ENCODE measurements at places on chromosomes 2 and 18.

DNA sequence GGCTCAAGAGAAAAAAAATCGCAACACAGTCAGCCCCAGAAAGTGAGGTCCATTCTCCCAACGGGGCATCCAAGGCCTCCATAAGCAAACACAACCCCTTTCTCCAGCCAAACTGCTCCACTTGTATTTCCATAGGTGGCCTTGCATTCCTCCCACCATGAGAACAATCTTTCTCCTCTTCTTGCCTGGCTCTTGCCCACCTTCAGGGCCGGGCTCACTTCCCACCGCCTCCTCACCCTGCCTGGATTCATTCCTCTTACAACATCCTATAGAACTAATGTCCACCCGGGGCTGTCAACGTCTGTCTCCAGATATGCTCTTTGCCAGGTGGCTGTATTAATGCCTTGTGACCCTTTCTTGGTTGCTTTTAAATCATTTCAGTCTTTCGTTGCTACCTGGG is 124.5 kb downstream of the SMAD7 start:
- no peak for DNase-seq

DNA sequence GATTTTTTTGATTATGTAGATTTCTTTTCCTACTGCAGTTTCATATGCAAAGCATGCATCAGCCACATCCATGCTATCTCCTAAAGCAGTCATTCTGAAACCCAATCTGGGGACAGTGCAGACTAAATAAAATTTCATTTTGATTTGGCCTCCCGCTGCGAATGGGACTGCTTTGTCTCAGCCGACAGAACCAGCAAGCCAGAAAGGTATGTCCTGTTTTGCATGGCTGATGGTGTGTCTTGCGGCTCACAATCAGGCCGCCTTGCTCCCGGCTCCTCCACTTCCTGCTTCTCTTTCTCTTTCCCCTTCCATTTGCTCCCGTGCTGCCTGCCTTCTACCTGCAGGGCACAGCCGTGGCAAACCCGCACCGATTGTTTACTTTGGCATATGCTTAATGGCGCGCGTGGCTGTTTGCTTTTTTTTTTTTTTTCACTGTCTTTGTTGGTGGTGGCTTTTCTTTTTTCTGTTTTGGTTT is 419.6 kb upstream of the POU3F3 start:
- DNase-seq: peak; percentile 94

DNA sequence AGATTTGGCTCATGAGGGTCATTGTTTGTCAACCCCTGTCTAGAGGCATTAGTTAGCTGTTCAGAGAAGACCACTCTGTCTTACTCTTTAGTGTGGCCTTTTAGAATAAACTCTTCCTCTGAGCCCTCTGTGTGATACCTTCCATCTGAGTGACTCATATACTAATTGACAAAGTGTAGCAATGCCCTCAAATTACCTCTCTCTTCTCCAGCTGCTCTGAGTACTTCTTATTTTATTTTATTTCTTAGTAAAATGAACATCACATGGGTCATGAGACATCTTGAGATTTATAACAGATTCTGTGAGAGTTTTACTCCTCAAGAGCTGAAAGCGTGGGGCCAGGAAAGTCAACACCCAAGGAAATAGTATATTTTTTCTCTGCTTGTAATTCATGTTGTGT is 67.4 kb downstream of the KCTD18 start:
- DNase-seq: no peak

GRCh38 chr2:99697811-99698568 is 208.2 kb upstream of the REV1 start:
- DNase-seq: no peak

DNA sequence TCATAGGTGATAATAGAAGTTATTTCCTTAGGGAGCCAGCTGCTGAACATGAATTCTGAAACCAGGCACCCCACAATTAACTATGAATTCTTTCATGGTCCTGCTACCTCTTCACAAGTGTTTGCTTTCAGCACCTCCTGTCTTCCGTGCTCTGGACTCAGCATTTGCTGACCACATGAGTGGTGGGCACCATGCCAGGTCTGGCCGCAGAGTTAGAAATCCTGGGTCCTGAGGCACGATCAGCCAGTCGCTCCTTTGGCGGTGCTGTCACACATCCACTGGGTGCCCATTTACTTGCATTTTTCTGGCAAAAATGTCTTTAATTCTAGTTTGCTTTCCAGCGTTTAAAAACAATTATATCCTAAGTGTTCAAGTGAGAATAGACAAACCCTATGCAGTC is 196.4 kb upstream of the PXDN start:
- DNase-seq: no peak

- DNase-seq: no peak
These were observed 48.7 kb downstream of the SCN3A start for GRCh38 chr2:165155152-165155551.

DNA sequence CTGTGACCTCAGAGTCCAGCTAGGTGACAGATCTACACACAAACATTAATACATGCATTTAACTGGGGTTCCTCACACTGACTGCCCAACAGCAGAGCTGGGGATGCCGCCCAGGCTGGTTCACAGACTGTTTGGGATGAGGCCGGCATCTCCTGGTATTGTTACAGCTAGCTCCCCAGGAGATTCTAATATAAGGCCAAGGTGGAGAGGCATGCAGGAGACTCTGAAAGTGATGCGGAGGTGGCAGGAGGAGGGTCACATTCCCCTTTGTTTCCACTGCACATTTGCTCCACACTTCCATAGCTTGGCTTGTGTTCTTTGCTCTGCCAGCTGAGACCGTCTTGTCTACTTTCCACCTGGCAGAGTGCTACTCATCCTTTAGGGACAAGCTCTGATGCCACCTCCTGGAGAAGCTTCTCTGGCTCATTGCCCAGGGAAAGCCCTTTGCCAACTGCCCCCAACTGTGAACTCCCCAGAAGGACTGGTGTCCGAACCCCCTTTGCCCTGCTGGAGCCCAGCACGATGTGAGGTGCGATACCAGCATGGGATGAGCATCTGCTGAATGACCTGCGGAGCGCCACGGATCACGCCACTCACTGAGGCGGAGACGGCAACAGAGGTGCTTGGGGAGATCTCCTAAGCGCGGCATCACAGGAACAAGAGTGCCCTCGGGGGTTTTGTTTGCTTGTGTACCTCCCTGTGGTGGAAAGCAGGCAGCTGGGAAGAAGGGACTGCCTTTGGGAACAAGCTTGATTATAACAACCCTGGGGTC is 88.8 kb downstream of the UXS1 start:
- no peak for DNase-seq

DNA sequence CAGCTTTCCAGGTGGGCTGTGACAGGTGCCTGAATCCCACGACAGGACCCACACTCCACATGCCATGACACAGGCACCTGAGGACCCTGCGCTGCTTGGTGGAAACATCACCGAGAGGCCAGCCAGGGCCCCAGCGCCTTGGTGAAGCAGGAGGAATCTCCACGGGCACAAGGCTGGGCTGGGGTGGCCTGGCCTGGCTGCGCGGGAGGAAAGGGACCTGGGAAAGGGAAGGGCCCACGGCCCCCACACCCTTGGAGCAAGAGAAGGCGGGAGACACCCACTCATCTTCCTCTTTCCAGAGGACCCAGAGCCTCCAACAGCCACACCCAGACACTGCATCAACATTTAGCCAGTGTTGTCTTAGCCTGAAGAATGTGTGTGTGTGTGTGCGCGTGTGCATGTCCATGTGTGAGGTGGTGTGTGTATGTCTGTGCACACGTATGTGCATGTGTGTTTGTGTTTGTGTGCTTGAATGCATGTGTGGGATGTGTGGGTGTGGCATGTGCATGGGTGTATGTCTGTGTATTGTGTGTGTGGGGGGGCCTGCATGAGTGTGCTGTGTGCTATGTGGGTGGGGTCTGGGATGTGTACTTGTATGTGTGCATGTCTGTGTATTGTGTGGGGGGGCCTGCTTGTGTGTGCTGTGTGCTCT is 6.3 kb upstream of the OTOS start:
- DNase-seq: no peak

- peak; percentile 36 for DNase-seq
These were observed 72.0 kb upstream of the CTAGE1 start for GRCh38 chr18:22489704-22490103.

GRCh38 chr2:151973901-151974199 is 125.0 kb downstream of the CACNB4 start:
- peak; percentile 70 for DNase-seq

- DNase-seq: peak; percentile 35
These were observed 123.2 kb downstream of the PHLPP1 start for GRCh38 chr18:62838475-62839098.

- DNase-seq: no peak
These were observed 41.0 kb downstream of the LPIN2 start for GRCh38 chr18:2971741-2972552.

DNA sequence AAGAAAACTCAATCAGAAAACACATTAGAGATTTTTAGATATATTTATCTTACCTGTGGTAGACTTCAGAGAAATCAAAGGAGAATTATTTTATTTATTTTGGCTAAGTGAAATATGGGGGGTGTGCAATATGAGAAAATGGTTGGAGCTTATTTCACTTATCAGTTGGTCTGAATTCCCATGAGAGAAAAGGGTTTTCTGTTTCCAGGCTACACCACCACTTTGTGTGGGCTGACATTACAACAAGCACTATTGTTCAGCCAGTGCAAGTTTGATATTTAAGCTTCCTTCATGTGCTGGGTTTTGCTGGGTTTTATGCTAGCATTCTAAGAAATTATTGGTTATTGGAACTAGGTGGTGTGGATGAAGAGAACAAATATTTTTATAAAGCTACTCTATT is 33.5 kb downstream of the RMND5A start:
- no peak for DNase-seq

DNA sequence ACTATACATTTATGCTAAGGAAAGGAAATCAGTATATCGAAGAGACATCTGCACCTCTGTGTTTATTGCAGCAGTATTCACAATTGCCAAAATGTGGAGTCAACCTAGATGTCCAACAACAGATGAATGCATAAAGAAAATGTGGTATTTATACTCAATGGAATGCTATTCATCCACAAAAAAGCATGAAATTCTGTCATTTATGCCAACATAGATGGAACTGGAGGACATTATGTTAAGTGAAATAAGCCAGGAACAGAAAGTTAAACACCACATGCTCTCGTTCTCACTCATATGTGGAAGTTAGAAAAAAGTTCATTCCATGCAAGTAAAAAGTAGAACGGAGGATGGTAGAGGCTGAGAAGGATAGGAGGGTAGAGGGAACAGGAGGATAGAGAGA is 59.5 kb downstream of the TWSG1 start:
- DNase-seq: no peak

DNA sequence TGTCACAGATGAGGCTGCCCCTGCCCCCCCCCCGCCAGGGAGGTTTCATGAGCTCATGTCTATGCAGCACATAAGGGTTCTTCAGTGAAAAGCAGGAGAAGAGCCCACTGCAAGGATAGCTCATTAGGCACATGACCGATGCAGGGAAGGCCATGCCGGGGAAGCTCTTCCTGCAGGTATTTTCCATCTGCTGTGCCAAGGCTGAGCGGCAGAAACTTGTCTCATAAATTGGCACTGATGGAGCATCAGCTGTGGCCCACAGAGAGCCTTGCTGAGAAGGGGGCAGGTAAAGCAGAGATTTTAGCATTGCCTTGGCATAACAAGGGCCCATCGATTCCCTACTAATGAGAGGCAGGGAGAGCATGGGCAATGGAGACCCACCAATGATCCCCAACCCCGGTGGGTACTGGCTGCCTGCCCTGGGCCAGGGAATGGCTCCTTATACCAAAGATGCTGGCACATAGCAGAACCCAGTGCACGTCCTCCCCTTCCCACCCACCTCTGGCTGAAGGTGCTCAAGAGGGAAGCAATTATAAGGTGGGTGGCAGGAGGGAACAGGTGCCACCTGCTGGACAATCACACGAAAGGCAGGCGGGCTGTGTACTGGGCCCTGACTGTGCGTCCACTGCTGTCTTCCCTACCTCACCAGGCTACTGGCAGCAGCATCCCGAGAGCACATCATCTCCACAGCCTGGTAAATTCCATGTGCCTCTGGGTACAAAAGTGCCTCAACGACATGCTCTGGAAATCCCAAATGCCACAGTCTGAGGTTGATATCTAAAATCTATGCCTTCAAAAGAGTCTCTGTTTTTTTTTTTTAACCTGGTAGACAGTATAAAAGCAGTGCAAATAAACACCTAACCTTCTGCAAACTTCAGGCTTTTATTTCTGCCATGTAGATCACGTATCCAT is 41.4 kb downstream of the STEAP3 start:
- DNase-seq: peak; percentile 69

- no peak for DNase-seq
These were observed 41.1 kb upstream of the MAP2 start for GRCh38 chr2:209382775-209383174.

GRCh38 chr2:219997341-219997851 is 370.0 kb downstream of the SLC4A3 start:
- peak; percentile 86 for DNase-seq

DNA sequence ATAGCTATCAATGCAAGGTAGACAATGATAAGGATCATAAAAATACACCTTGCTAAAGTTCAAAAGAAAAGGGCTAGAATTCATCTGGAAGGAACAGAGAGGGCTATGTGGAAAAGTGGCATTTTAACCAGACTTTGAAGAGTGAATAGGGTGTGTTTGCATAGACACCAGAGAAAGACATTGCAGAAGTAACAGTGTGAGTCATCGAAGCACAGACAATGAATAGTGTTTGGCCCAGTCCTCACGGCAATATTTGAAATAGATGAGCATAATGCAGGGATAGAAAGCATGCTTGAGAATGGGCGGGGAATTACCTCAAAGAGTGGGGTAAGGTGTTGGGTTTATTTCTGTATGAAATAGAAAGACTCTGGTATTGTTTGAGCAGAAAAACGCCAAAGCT is 24.2 kb downstream of the MYT1L start:
- DNase-seq: no peak

DNA sequence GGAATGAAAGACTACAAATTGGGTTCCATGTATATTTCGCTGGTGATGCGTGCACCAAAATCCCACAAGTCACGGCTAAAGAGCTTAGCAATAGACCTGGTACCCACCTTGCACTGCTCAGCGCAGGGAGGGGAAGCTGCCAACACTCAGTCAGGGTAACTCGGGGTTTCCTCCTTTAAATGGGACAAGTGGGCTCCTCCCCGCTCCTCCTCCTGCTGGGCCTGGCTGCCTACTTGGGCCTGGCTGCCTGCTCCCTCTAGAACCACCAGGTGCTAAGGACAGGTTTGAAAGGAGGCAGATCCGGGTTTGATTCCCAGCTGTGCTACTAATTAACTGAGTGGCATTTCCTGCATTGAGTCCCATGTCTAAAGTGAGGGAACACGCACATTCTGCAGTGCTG is 23.4 kb downstream of the MYO7B start:
- no peak for DNase-seq

DNA sequence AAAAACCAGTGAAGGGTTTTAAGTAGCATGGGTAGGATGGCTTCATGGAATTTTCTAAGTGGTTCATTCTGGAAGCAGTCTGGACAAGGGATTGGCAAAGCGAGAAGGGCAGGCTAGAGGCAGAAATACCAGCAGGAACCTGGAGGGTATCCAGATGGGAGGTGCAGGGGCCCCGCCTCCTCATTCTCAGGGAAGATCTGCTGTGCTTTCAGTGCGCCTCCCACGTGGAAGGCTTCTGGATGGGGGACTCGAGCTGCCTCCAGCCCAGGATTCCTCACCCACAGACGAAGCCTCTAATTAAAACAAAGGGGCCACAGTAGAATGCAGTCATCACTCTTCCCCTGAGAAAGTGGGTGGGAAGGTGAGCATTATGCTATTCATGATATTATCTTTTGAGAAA is 79.8 kb downstream of the VSNL1 start:
- DNase-seq: no peak

Measured in mesendoderm (in vitro differentiated cells).